ENCODE measurements at places on chromosomes 3 and 15.

DNA sequence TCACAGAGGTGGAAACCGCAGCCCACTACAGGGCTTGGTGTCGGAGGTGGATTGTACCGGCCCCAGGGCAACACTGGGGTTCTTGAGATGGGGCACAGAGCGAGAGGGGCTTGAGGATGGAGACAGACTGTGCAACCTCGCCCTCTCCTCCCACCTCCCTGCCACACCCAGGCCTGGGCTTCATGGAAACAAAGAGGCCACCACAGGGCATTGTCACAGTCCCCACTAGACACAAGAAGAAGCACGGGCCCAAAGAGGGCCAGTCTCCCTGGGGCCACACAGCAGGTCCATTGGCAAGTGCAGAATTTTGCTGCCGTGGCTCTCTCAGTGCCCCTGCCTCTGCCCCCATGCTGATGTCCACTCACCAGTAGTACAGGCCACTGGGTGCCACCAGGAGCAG is 4.1 kb upstream of the CALML4 start:
- DNase-seq: no peak

DNA sequence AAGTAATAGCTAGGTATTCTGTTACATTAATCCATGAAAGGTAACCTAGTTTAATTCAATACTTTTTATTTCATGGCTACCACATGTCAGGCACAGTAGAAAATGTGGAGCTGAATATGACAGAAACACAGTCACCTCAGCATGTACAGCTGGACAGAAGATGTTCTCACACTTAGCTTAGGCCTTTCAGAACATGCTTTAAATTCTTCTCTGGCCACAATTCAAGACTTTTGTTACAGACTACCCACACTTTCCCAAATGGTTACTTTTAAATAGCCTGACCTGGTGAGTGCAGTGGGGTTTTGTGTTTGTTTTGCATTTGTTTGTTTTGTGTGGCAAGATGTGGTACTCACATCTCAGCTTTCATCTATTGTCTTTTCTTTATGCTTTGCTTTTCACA is 1079.5 kb downstream of the IGSF11 start:
- DNase-seq: no peak

GRCh38 chr3:8298021-8298954 is 203.3 kb upstream of the LMCD1 start:
- no peak for DNase-seq

- no peak for DNase-seq
Measured at GRCh38 chr3:194466761-194467356, 19.9 kb downstream of the ATP13A3 start.

DNA sequence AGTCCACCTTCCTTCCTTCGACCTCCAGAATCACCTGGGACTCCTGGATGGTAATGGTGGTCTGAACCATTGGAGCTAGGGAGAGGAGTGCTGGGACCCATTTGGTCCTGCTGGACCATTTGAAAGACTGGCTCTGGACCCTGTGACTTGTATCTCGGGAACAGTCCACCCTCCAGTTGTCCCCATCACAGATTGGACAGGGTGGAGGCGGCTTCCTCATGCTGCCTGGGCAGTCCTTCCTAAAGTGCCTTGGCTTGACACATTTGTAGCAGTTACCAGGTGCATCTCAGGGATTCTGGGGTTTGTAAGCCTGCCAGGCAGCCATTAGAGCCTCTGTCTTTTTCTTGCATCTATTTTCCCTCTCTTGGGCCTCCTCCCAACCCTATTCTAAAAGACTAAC is 758.1 kb downstream of the NAALADL2 start:
- DNase-seq: no peak

GRCh38 chr3:157110761-157111278 is 49.1 kb downstream of the CCNL1 start:
- no peak for DNase-seq

DNA sequence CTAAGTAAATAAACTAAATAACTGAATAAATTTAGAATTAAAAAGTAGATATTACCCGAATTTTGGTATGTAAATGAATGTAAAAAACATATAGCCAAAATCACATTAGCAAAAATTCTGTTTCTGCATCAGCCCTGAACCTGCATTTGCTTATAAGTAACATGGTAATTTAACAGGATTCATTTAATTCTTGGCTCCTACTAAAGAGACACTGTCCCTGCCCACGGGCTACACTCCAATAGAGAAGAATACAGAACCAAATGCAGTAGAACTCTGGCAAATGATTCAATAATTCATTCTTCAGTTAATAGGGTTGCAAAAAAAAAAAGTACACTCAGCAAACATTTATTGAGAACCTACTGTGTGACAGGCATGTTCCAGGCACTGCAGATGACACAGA is 20.8 kb upstream of the CNBP start:
- no peak for DNase-seq

DNA sequence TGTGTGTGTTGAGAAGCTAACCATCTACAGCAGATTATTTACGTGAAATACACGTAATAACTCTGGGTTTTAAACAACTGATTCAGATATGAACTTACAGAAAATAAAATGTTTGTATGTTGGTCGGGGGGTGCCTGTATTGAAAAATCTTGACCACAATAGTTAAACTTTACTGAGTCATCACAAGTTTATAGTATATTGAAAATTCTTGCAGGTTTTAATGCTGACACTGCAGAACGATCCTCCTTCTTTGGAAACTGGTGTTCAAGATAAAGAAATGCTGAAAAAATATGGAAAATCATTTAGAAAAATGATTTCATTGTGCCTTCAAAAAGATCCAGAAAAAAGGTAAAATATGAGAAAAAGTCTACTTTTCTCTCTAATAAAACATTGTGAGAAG is 41.3 kb upstream of the SLC22A13 start:
- DNase-seq: no peak

- no peak for DNase-seq
Measured at GRCh38 chr3:71646971-71647370, 63.4 kb upstream of the FOXP1 start.

DNA sequence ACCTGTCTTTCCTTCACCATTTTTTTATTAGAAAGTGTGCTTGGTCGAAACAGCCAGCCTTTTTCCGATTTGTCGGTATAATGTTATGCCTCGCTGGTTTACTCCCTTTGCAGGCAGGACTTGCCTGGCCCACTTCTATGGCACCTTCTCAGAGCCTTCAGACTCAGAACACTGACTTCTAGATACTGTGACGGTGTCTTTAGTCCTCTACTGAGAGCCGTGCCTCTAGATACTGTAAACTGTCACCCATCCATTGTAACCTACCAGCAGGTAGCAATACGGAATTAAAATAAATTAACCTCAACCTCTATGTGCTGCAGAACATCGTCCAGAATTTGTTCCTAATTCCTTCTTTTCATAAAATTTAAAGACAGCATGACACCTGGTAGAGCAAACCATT is 247.7 kb upstream of the TTC14 start:
- DNase-seq: no peak

- no peak for DNase-seq
Measured at GRCh38 chr15:62324382-62324781, 159.3 kb upstream of the C2CD4B start.

DNA sequence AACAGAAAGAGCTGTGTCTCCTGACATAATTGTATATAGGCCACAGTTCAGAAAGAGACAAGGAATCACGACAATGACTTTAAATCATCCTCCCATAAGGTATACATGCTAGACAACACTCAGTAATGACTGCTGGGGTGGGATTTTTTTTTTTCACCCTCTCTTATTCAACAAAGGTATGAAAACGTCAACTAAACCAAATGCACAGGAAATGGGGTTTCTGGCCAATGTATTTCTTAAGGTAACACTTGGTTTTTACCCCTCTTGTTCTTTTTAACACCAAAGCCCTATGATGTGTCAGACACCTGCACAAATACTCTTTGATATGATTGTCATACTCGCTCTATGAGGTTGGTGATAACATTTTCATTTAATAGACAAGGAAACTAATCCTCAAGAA is 78.3 kb downstream of the MCF2L2 start:
- no peak for DNase-seq

- DNase-seq: no peak
Measured at GRCh38 chr3:158773166-158773565, 28.7 kb upstream of the MFSD1 start.

DNA sequence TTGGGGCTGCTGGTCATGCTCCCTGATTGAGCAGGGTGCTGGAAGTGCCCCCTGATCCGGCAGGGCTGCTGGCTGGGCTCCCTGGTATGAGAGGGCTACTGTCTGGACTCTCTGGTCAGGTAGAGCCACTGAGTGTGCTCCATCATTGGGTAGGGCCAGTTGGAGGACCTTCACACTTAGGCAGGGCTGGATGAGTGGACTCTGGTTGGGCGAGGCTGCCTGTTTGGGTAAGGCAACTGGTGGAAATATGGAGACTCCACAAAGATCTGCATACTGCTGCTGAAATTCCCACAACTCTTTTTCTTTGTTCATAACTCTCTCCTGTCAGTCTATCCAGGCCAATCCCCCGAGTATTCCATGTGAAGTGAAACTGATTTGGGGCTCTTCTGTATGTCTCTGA is 80.8 kb downstream of the CD200 start:
- no peak for DNase-seq

- no peak for DNase-seq
Measured at GRCh38 chr3:83434880-83435587, 1523.8 kb upstream of the CADM2 start.

DNA sequence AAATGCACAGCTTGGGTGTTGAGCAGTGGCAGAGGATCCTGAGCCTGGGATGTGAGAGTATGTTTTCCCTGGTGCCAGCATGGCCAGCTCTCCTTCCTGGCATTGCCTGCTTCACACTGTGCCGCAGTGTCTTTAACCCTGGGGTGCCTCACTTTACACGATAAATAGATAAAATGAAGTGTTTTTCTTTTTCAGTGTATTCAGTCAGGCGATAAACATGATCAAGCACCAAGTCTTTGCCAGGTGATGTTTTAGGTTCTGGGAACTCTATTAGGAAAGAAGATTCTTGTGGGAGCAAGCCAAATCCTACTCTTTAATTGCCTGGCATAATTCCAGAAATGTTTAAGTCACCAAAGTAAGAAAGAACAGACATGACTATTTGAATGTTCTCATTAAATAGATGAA is 14.0 kb downstream of the ABHD6 start:
- DNase-seq: no peak

DNA sequence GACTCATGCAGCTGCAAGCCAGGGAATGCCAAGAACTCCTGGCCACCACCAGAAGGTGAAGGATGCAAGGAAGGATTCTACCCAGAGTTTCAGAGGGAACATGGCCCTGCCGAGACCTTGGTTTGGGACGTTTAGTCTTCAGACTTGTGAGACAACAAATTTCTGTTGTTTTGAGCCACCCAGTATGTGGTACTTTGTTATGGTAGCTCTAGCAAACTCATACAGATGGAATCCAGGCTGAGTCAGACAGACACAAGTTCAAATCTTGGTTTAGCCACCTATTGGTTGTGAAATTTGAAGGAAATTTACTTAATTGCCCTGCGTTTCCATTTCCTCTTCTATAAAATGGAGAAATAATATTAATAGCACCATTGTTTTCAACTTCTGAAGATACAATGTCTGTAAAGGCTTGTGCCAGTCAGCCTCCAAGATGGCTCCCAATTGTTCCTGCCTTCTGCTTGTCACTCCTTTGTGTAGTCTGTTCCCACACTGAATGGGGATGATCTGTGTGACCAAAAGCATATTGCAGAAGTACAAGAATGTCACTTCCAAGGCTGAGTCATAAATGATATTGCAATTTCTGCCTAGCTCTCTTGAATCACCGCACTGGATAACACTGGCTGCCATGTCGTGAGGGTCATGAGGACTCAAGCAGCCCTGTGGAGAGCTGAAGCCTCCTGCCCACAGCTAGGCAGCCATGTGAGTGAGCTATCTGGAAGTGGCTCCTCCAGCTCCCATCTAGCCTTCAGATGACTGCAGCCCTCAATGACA is 223.5 kb upstream of the PROK2 start:
- DNase-seq: no peak

DNA sequence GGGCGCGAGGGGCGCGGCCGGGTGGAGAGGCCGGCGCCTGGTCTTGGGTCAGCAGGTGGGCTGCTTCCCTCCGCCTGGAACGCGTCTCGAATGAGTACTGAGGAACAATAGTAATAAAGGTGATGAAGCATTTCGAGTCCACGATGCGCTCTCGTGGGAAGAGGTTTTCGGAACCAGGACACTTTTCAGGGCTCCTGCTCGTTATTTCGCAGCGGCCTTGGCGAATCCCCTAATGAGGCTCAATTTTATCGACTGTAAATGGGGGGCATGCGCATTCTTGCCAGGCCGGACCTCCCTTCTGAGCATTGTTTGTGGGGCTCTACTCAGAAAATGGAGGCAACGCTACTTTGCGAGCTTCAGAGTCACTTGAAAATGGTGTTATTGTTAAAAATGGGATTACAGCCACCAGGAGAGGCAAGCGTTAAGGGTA is 1.2 kb downstream of the NR2C2 start:
- DNase-seq: no peak

DNA sequence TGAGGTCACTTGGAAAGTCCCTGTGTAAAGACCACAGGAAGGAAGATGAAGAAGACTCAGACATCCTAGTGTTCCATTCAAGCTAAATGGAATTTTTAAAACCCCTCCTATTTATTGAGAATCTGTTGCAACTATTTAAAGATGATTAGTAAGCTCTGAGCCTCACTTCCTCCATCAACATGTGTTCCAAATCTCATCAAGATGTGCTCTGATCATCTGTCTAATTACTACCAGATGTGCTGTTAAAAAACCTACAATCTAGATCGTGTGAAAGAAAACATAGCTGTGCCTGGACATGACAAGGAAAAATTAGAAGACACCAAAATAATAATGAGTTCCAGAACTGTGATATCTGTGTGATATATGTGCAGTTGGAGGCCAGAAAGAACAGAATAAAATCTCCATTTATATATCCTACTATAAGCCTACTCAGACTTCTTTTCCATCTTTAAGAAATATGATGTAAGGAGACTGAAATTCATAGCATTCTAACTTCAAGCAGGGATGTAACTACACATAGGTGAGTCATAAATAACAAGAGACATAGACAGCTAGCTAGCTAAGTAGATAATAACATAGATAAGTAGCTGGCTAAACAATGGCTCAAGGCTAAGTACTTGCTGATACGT is 7.8 kb downstream of the XPC start:
- DNase-seq: no peak

- DNase-seq: no peak
Measured at GRCh38 chr3:54243960-54244682, 121.8 kb downstream of the CACNA2D3 start.

Measured in T-cell (primary cell).